ENCODE measurements at places on chromosomes 2 and 18.

DNA sequence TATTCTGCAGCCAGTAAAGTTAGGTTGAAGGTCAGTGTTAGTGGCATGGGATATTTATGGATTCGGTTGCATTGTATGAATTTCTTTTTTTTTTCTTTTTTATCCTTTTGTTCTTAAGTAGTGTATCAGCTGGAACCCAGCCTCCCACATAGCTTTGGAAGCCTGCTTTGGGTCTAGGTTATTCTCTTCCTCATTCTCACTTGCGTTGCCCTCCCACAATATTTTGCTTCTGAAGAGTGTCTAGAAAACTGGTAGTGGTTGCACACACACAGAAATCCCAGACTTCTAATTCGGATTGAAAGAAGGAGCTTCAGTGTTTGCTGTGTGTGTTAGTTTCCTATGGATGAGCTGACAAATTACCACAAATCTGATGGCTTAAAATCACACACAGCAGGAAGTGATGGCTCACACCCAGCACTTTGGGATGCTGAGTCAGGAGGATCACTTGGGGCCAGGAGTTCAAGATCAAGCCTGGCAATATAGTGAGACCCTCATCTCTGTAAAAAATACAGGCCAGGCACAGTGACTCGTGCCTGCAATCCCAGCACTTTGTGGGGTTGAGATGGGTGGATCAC is 104.8 kb downstream of the ARL4C start:
- no peak for DNase-seq

GRCh38 chr18:7824970-7825369 is 257.9 kb downstream of the PTPRM start:
- no peak for DNase-seq

DNA sequence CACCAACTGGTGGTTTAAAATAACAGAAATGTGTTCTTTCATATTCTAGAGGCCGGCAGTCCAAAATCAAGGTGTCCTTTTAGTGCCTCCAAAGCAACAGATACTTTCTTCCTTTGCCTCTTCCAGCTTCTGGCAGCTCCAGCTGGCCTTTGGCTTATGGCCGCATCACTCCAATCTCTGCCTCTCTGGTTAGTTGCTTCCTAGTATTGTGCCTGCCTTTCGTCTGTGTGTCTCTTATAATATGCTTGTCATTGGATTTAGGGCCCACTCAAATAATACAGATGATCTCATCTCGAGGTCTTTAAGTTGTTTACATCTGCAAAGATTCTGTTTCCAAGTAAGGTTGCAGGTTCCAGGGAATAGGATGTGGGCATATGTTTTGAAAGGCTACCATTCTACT is 855.2 kb upstream of the ID2 start:
- no peak for DNase-seq

DNA sequence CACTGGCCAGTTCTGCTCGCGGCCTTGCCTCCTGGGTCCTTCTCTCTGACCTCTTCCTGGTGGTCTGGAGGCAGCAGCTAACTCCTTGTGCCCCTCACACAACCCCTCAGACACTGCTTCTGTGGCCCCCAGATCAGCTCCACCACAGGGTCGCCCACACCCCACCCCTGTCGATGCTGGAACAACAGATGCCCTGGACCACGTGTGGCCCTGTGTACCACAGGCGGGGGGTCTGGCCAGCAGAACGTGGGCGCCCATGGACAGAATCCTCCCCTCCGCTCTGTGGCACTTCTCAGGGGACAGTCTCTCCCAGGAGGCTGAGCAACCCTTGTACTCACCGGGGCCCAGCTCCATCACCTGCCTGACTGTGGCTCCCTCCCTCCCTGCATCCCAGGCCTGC is 245.6 kb downstream of the NDUFA10 start:
- no peak for DNase-seq

DNA sequence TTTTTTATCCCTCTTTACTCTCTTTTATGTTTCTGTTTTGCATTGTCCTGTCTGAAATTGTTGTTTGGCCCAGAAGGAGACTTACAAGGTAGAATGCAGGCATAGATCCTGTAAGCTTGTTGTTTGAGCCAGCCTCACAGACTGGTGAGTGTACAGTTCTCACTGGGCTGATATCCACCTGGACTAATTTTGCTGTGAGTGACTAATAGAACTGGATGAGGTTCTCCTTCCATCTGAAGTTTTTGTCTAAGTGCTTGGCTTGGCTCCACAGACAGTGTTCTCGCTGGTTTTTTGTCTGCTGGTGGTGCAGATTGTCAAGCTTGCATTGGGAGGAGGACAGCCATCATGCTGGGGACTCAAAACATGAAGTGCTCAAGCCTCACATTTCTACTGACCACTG is 495.7 kb downstream of the TSN start:
- DNase-seq, result no peak

DNA sequence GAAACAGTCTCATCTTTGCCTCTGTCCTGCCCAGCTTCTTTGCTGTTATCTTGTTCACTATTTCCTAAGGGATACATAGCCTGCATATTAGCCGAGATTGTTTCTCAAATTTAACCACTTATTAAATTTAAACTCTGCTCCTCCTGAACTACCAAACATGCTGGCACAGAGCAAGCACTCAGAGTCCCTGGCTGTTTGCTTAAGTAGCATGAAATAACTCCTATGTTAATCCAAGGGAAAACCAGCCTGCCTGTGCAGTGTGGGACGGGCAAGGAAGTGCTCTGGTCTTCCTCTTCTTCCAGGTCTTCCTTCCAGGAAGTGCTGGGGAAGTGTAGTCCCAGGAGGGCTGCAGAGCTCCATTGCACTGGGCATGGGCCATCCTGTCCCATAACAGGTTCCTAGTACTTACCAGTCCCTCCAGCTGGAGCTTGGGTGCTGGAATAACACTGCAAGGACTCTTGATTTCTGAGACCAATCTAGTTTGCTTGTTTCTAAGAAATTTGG is 95.9 kb upstream of the IL1R2 start:
- no peak for DNase-seq

GRCh38 chr2:241074065-241074818 is 27.8 kb downstream of the MTERF4 start:
- no peak for DNase-seq

DNA sequence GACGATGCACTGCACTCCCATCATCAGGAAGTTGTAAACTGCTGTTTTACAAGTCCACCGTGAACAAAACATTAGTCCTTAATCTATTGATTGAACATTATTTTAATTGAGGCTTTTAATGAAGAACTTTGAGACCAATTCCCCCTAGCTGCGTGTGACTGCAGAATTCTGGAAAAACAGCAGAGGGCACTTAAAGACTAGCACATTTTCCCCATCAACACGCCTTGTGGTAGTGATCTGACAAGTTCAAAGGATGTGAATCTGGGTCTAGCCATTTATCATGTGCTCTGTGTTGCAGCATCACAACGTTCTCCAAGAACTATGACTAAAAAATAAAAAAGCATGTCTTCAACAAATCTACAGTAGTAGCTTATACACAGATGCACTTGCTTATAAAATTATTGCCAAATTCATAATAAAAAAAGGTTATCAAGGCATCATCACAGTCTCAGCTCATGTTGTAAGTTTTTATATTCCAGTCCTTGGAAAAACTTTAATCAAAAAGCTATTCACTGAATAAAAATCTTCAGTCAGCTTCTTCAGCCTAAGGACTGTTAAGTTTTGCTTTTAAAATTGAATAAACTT is 35.8 kb downstream of the SKOR2 start:
- peak; percentile 62 for DNase-seq

DNA sequence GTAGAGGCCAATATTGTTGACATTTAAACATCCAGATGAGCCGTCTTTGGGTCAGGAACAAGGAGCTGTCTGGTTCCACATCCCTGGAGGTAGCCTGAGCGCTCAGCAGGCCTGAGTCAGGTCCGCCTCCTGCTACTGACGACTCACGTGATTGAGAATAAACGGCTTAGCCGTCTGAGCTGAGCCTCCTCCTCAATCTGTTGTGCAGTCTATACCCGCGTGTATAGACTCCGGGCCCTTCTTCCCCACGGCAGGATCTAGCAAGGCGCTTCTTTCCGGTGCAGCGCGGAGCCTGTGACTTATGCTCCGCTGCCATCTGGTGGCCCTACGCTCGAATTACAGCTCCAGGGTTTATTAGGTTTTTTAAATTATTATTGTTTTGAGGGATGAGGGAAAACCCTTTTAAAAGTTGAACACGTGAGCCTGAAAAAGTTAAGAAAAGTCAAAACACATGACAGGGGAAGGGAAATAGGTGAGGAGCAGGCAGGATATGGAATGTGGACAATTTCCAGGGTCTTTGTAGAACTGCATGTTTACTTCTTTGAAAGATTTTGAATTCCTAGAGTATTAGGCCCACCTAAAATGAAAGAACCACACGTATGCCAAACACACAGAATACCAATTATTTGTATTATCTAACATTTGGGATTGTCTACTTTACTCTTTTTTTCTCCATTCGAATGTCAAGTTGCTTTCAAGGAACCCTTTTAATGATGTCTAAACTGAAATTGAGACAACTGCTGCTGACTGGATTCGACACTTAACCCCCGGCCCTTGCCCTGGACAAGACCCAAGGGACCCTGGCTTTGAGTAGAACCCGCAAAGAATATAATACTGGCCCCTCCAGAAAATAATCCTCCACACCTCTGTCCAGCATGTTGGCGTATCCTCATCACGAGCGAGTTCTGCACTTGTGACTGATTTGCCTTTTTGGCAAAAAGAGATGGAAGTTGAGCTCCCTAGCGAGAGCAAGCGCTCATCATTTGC is 112.4 kb upstream of the ZNF236 start:
- peak; percentile 84 for DNase-seq

- peak; percentile 43 for DNase-seq
These were observed at the start of gene CDCA7 for GRCh38 chr2:173354582-173355131. CDCA7 (plus strand) TSS chr2:173354872; CDS start chr2:173354964, 92 bp downstream.

DNA sequence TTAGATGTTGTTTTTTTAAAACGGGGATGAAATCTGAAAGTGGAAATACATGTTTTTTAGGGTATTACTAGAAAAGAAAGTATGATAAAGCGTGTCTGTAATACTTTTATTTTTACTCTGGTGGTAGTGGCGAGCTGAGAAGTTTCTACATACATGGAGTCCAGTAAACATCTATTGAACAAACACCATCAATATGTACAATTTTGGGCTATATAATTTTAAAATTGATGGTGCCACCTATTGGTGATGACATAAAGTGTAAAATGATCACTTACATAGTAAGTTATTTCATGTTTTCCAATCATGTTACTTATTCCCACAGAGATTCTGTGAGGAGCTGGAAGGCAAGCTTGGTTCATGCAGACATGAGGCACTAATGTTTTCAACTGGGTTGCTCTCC is 31.5 kb upstream of the NFE2L2 start:
- DNase-seq, result no peak

DNA sequence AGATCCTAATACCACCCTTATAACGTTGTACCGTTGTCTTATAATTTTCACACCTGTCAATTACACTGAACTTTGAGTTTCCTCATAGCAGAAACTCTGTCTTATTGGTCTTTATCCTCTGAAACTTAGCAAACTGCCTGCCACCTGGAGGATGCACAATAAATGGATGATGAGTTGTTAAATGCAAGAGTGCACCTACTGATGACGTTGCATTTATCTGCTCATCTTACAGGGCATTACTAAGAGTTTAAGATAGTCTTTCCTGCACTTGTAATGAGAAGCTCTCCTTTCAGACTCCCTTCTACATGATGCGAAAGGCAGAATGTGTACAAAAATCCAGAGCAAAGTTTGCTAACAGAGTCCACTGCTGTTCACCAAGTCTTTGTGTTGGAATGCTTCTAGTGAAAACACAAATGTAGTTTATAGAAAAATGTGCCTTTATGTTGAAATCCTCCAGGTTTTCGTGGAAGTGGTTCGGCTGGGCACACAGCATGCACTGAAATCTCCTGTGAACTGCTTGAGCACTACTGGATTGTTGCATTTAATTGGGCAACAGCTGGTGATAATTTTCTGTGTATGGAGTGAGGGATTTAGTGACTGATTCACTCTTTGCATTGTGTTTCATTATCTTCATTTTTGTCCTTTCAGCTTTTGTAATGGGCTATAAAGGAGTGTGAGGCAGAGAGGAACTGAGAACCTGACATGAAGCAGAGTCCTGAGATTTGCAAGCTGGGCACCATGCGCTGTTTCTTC is 665.8 kb upstream of the ID2 start:
- DNase-seq, result no peak

DNA sequence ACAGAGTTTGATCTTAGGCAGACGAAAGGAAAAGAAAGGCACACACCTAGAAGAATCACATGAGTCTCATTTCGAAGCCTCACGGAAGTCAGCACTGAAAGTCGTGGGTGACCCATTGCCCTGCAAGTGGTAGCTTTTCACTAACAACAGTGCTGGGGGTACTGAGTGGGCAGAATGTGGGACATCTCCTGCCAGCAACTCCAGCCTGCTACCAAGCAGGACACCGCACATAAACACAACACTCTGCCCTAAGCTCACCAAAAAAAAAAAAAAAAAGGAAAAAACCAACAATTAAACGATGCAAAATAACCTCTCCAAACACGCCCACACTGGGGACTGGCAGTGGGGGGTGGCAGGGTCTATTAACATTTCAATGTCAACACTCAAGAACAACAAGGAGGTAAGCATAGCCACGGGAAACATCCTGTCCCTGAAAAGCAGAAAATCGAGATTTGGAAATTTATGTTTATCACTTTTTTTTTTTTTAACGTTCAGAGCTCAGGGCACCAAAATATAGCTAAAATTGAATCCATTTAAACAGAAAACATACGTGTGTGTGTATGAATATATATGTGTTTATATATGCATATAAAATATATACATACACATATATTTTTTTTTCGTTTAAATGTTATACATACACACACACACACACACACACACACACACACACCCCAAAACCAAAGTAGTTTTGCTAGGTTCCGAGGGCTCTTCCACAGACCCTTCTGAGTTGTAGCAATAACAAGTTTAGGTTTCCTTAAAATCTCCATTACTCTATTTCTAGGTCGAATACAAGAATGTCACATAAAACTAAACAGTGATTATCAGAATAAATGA is 2.2 kb downstream of the INO80D start:
- peak; percentile 12 for DNase-seq

- DNase-seq, result no peak
These were observed 66.9 kb downstream of the EMX1 start for GRCh38 chr2:72984172-72984671.

DNA sequence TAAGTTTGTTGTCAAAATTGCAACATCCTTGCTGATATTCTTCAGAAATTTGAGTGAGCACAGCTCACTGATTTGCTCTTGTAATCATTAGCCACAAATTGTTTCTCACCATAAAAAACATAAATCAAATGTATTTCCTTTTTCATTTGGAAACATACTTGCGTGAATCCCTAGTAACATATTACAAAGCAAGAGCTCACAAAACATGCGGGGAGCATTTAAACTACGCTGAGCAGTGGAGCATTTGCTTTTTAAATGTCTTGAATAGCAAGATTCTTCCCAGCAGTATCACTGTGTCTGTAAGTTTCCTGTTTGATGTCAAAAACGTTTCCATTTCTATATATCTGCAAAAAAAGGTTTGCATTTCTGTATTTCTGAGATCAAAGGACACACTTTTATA is 788.3 kb upstream of the SALL3 start:
- DNase-seq, result no peak

- DNase-seq, result no peak
These were observed 177.9 kb upstream of the SETBP1 start for GRCh38 chr18:44502790-44503189.

GRCh38 chr2:206873423-206873822 is 65.9 kb upstream of the CPO start:
- no peak for DNase-seq

Measured in foreskin fibroblast (primary cell).